Globus pallidus (tissue), 1 donor: ENCODE measurements at places on chromosomes 1 and 21.

- DNase-seq = no peak
Measured at GRCh38 chr1:181438013-181438412, 45.3 kb upstream of the CACNA1E start.

GRCh38 chr1:116311756-116312680 is 61.0 kb upstream of the ATP1A1 start:
- peak; percentile 63 for DNase-seq

GRCh38 chr1:112783059-112783458 is 67.9 kb upstream of the PPM1J start:
- no peak for DNase-seq

DNA sequence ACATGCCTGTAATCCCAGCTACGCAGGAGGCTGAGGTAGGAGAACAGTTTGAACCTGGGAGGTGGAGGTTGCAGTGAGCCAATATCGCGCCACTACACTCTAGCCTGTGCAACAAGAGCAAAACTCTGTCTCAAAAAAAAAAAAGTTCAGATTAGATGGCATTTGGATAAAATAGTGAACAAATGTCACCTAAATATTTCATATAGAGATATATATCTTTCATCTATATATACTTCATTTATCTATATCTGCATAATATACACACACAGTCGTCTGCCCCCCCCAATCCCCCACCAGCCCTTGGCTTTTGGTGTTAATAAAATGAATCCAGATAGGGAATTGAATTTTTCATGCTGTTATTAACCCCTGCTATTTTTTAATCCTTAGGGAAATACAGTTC is 5.0 kb downstream of the PPP1R15B start:
- no peak for DNase-seq

DNA sequence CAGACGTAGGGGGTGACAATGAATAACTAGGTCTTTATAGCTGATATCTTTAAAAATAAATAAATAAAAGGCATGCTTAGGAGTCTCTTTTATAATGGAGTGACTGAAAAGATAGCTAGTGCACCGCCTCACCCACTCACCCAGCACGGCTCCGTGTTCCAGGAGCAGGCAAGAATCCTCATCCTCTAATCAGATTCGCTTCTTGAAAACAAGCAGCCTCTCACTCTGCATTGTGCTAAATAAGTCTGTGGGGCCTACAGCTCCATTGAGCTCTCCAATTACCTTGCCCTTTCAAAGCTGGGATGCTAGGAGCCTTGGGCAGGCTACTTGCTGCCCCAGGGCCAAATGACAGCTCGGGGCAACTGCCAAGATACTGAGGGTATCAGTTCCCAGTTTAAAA is 91.5 kb downstream of the TIAM1 start:
- DNase-seq = no peak

DNA sequence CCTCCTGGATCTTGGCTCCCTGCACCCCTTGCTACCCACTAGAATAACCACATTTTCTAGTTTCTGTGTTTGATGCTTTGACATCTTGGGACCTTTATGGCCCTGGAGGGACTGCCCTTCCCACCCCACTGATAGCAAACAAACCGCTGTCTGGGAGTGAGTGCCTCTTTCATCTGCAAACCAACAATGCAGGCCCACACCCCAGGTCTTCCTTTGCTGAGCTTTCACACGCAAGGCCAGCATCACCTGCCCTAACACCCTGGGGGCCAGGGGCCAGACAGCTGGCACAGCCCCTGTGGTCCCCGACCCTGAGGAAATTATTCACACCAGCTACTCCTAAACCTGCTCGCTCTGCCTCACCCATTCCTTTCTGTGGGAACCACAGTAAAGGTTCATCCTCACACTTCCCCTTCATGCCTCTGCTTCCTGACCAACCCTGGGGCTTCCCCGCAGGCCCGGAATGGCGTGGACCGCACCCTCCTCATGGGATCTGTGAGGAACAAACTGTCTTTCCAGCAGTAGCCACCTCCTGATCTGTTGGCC is 15.4 kb downstream of the SLC2A7 start:
- DNase-seq = no peak

GRCh38 chr1:165875171-165875570 is 47.8 kb downstream of the UCK2 start:
- DNase-seq = no peak

DNA sequence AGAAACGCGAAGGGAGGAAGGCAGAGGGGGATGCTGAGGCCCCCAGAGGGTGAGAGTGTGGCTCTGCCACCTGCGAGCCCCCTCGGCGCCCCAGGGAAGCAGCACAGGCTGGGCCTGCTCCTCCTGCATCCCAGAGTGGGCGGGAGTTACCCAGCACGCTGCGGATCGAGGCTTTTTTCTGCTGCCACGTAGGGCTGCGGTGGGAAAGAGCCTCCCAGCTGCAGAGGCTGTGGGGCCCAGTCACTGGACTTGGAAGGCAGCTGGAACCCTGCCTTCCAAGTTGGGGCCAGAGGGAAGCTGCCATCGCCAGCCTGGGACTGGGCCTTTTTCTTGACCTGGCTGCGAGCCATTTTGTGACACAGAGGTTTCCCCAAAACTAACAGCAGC is 2.3 kb upstream of the GRIK3 start:
- peak; percentile 40 for DNase-seq

GRCh38 chr1:224846119-224846907 is 83.2 kb upstream of the DNAH14 start:
- no peak for DNase-seq

- no peak for DNase-seq
Measured at GRCh38 chr1:65704318-65704717, 88.4 kb upstream of the PDE4B start.

DNA sequence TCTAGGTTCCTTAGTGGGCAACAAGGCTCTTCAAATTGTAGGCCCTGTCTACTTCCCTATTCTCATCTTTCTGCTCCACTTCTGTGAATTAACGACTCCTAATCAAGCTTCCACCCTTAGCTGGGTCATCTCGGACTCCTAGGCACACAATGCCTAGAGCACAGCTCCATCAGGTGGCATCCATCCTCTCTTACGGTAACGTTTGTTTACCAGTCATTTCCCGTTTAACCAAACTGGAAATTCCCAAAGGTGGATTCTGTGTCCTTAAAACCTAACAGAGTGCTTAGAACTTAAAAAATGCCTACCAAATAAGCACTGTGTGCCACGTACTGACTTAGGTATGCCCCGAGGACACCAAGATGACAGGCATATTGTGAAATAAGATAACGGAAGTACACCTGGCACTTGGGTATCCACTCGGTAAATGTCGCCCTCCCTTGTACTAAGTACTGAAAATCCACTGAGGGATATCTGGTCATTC is 1.5 kb downstream of the PARP1 start:
- DNase-seq = no peak

DNA sequence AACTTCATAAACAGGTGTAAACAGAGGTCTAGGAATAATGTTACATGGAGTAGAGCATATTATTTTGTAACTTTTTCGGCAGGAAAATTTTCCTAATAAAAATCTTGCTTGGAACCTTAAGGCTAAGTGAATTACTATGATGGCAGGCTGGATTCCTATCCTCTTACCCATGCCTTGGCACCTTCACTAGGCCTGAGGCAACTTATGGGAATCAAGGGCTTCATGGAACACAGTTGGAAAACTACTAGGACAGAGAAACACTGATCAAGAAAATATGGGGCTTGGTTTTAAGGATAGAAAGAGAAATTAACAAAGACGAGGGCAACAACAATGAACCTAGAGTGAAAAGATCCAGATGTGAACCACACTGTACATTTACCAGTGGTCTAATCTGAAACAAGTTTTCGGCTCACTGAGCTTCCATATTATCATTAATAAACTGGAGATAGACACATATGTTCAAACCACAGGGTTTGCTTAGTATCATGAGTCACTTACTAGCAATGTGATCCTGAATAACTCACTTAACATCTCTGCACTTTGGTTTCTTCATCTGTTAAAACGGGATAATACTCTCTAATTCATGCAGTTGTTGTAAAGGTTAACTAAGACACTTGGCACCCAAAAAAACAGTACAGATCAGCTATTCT is 68.5 kb downstream of the GPATCH2 start:
- no peak for DNase-seq

GRCh38 chr1:159092036-159092760 is 15.6 kb upstream of the AIM2 start:
- no peak for DNase-seq

DNA sequence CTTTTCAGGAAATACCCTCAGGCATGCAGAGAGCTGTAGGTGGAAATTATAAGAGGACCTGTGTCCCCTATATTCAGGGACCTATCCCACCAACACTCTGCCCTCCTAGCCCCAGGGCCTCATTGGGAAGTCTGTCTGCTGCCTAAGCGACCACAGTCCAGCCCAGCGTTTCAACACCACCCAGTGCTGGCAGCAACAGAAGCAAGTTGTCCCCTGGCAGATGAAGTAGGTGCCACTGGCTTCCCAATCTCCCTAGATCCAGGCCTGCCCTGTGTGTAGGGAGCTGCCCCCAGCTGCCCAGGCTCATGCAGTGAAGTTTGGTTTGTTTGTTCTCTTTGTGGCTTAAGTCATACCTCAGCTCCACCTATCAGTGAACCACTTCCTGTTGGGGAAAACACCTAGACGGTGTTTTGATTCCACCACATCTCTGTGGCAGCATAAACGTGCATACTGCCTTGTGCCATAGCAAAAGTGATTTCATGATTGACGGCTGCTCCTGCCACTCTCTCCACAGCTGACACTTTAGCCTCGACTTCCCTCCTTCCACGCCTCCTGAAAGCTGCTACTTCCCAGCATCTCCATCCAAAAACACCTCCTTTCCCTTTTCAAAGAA is 8.1 kb upstream of the LEFTY1 start:
- no peak for DNase-seq

DNA sequence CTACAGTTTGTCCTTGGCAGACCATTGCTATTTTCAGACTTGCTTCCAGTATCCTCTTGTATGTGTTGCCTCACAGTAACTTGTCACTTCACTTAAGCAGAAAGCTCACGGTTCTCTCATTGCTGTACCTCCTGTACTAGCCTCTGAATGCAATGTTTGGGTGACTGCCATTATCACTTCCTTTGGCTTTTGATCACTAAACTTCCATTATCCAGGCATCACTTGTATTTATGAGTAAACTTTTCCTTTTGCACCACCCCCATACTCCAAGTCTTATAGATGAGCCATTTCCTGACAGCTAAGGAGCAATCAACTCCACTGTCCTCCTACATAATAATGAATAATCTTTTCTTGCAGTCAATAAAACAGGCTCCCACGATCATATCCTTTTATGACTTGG is 255.3 kb downstream of the PDE4B start:
- no peak for DNase-seq
